ENCODE measurements at places on chromosomes 11 and 22. TPM values are rescaled to one million over a fixed set of nuclear protein-coding genes. Genes with fewer than 3 reads are reported as not detected.
A peak's percentile ranks its signal among the peaks of the same experiment; 100 is the strongest.

- DNase-seq, result no peak
Observed at GRCh38 chr11:28808771-28809170, 700.6 kb downstream of the METTL15 start.

GRCh38 chr22:35930933-35931332 is 97.7 kb downstream of the RBFOX2 start:
- no peak for DNase-seq

DNA sequence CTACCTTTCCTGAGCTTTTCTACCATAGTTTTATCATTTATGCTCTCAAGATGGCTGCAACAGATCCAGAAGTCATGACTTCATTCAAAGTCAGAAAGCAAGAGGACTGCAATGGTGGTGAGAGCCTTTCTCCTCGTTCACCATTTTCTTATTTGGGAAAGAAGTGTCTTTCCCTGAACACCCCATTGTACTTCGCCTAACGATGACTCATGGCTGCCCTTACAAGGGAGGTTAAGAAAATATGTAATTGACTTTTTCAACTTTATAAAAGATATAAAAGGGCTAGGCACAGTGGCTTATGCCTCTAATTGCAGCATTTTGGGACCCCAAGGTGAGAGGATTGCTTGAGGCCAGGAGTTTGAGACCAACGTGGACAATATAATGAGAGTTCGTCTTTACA is 541.7 kb downstream of the METTL15 start:
- no peak for DNase-seq

GRCh38 chr22:26045860-26046259 is 123.4 kb upstream of the SEZ6L start:
- no peak for DNase-seq

GRCh38 chr11:88337987-88338668 is 592 bp upstream of the CTSC start:
- DNase-seq, result no peak

GRCh38 chr22:46024136-46024840 is 47.3 kb upstream of the WNT7B start:
- peak; percentile 86 for DNase-seq

DNA sequence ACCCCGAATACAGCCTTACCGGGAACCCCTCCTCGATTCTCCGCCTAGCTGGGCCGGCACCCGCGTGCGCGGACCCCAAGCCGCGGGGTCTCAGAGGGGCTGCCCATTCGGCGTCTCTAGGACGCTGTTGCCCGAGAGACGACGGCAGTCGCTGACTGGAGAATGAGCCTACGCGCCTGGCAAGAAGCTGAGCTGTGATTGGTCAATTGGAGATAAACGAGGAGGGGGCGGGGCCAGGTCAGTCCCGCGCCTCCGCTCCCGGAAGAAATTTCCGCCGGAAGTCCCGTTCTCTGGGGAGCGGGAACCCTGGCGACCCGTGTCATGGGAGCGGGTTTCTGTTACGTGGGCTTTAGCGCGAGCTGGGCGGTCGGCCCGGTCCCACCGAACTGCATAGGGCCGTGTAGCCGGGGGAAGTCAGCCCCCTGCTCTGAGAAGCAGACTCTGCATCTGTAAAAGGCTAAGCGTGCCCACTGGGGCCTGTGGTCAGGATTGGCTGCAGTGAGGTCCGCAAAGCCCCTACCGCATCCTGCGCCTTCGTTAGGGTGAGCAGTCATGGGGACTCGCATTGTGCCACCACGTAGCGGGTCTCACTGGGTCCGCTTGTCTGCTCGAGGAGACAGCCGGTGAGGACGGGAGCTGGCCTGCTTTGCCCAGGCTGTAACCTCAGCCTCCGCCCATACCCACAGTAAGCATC is at the start of gene EFCAB6:
EFCAB6 (minus strand) TSS at position 157 of the 694 bp plus-strand sequence. CDS start 29,987 bp downstream, outside the sequence.
- peak; percentile 96 for DNase-seq

- no peak for DNase-seq
Observed at GRCh38 chr11:119445850-119446249, 22.9 kb upstream of the THY1 start.

DNA sequence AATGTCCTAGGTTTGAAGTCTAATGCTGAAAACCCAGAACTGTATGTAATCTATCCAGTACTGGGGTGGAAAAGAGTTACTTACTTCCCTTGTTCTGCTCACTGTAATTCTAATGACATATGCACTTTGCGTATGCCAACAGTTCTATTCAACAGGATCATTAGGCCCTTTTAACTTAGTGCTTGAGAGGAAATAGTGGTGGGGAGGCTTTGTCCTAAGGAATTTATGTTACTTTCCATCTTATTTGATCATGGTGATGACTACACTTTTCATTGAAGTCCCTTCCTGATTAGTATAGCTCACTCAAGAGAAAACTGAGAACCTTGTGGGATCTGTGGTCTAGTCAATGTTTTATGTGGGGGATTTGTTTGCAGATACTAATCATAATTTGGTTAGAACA is 348.2 kb downstream of the GUCY1A2 start:
- no peak for DNase-seq

- DNase-seq, result no peak
Observed at GRCh38 chr22:25692397-25693267, 49.4 kb upstream of the MYO18B start.

DNA sequence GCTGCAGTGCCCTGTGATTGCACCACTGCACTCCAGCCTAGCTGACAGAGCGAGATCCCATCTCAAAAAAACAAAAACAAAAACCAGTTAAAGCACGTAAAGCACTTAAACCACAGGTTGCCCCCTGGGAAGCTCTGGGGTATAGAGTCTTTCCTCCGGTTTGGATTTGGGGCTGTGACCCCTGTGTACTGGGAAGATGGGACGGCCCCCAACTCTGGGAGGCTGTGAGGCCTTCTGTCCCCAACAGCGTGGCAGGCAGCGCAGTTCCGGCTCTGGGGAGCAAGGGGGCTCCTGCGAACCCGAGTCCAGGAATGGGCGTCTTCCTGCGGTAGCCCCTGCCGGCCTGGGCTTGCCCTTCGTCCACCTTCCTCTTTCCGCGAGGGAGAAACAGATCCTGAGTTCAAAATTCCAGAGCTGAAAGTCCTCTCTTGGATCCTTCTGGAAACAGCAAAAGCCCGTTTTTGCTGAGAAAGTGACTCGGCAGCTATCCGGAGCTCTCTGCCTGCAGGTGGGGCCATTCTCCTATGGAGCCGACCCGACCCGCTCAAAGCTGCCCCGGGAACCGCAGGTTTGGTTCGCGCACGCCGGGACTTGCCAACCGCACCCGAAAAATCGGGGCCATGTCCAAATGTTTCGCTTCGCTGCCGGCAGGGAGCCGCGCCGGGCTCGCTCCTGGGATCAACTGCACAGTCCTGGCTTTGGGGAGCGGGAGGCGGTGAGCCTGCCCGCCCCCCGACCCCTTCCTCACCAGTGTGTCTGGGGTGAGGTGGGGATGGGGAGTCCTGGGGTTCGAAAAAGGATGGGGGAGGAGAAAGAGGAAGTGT is 36.3 kb upstream of the POLA2 start:
- no peak for DNase-seq

DNA sequence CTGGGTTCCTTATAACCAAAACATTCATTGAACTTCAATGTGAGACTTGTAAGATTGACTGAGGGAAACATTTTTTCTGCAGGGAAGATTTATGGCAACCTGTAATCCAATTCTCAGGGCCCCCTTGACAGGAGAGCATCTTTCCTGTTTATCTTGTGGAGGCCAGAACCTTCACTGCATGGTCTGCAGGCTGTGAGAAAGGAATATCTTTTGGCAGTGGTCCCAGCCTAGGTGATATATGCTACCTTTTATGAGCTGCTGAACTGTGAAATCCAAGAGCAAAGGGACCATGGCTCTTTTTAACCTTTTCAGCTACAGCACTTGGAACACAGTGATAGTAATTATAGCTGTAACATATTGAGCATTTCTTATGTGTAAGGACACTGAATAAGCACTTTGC is 590.2 kb upstream of the B3GAT1 start:
- DNase-seq, result no peak

- DNase-seq, result no peak
Observed at GRCh38 chr11:81579339-81579738, 1154.3 kb downstream of the FAM181B start.

- no peak for DNase-seq
Observed at GRCh38 chr22:31625257-31625640, 36.8 kb downstream of the PISD start.

- no peak for DNase-seq
Observed at GRCh38 chr11:108727665-108728064, 62.8 kb downstream of the DDX10 start.

DNA sequence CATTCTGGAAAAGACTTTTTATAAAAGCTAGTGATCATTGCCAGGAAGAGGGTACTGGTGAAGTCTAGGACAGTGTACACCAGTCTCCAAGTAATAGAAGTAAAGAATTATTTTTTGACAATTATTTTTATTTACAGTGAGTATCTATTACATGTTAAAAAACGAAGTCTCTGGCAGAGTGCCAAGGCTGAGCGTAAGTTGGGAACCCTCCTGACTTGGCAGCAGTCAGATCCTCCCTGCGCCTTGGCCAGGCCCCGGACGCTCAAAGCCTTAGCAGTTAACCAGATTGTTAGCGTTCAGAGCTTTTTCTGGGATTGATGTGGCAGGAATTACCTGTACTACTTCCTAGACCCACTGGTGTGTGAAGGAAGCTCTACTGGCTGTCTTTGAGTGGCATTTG is 38.1 kb upstream of the CTTN start:
- no peak for DNase-seq

- no peak for DNase-seq
Observed at GRCh38 chr22:18987765-18988164, 51.7 kb upstream of the PRODH start.

ART1 gene
- total RNA-seq, result not detected

ST3GAL4 gene
- total RNA-seq, result 65.2 TPM

SLC3A2 gene
- total RNA-seq, result 202 TPM

CCDC81 gene
- total RNA-seq, result 0.64 TPM

STK33 gene
- total RNA-seq, result 1.3 TPM

JHY gene
- 12.0 TPM for total RNA-seq

CEP126 gene
- total RNA-seq, result 6.5 TPM

OR51B2 gene
- total RNA-seq, result not detected

GNAZ gene
- 18.3 TPM for total RNA-seq

NXPE2 gene
- total RNA-seq, result not detected

KDM2A gene
- 77.3 TPM for total RNA-seq

ZNF215 gene
- total RNA-seq, result 2.5 TPM

ARVCF gene
- total RNA-seq, result 5.3 TPM

SPDYC gene
- total RNA-seq, result not detected

SLC16A8 gene
- not detected for total RNA-seq

TMEM184B gene
- 84.4 TPM for total RNA-seq

Measured in mesenteric fat pad (tissue), 1 donor.